ENCODE measurements at places on chromosomes 6 and 20. TPM values are rescaled to one million over a fixed set of nuclear protein-coding genes. Genes with fewer than 3 reads are reported as not detected.
A peak's percentile ranks its signal among the peaks of the same experiment; 100 is the strongest.

- no peak for DNase-seq
- no peak overlapping the region for H3K4me3 ChIP-seq
- H3K36me3 ChIP-seq, result no peaks in the 10 kb centered on the region
These were observed 9.1 kb downstream of the MAPK13 start for GRCh38 chr6:36139431-36139830.

DNA sequence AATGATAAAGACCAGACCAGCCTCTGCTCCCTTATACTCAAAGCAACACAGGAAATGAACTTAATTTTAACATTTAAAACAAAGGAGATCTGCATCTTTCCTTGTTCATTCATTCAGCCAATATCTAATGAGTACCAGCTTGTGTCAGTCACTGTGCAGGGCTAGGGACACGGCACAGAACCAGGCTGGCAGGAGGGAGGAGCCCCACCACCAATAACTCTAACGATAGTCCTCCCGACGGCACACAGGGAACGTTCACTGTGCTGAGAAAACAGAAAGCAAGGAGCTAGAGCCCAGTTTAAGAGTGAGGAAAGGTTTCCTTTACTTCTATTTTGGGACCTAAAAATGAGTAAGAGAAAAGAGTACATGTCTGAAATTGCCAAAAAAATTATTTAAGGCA lies 9.9 kb downstream of the ETV7 start:
- H3K4me3 ChIP-seq, result no peak overlapping the region
- no peak overlapping the region for H3K27ac ChIP-seq
- DNase-seq, result no peak
- no peaks in the 10 kb centered on the region for H3K36me3 ChIP-seq
- no peaks in the 10 kb centered on the region for H3K4me1 ChIP-seq

DNA sequence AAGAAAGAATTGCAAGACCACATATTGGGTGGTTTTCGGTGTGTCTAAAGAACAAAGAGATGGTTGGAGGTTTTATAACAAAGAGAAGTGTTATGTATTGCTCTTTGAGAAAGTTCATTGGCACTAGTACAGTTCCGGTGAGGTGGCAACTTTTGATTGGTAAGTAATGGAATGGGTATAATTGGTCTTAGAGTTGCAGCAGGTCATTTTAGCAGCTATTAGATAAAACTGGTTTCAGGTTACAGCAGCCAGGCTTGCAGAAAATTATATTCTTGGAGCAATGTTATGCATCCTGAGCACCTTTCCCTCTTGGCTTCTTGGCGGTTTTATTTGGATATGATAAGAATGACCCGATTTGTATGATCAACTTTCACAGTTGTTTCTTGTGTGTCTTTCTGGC lies 12.3 kb upstream of the SSTR4 start:
- no peak overlapping the region for H3K27ac ChIP-seq
- no peaks in the 10 kb centered on the region for H3K27me3 ChIP-seq
- DNase-seq, result no peak
- H3K36me3 ChIP-seq, result no peaks in the 10 kb centered on the region
- H3K4me3 ChIP-seq, result no peak overlapping the region
- no peaks in the 10 kb centered on the region for H3K4me1 ChIP-seq

DNA sequence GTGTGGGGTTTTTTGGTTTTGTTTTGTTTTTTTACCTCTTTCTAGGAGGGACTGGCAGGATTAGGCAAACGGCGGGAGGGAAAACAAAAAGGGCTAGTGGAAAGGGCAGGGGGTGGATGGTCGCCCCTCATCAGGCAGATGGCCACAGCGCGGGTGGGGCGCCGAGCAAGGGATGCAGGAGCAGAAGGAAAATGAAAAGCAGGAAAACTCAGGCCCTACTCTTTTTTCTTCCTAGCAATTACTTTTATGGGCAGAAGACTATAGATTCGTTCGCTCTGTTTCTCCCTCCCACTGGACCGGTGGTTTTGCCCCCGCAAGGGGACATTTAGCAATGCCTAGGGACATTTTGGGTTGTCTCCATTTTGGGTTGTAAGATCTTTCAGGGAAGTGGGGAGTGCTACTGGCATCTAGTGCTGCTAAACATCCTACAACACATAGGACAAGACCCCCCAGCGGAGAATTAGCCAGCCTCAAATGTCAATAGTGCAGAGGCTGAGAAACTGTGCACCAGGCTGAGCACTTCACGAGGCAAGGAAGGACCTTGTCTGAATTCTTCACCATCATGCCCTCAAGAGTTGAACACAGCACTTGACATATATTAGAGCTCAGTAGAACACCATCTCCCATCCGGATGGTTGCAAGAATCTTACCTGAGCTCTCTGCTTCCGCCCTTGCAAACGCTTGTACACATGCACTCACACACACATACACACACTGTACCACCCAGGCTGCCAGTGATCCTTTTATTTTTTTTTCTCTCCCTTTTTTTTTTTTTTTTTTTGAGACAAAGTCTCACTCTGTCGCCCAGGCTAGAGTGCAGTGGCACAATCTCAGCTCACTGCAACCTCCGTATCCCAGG lies 4.8 kb upstream of the ZMYND8 start:
- H3K36me3 ChIP-seq, result no peaks in the 10 kb centered on the region
- peak overlapping the region; percentile 6 for H3K4me3 ChIP-seq
- peaks cover 50% of the 10 kb centered on the region for H3K4me1 ChIP-seq

DNA sequence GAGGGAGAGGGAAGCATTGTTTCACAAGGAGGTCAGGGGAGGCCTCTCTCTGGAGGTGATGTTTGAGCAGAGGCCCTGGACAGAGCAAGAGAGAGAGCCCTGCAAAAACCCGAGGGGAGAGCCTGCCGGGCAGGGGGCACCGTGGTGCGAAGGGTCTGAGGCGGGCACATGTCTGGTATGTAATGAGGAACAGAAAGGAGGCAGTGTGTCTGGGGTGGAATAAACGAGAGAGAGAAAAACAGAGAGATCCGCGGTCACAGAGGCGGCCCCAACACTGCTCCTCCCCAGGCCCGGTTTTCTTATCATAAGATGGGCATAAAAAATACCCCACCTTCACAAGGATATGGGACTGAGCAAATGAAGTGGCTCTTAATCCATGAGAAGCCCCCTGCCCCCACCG lies 119.2 kb downstream of the PREX1 start:
- no peak overlapping the region for H3K4me3 ChIP-seq
- H3K4me1 ChIP-seq, result no peaks in the 10 kb centered on the region
- no peak for DNase-seq
- H3K36me3 ChIP-seq, result no peaks in the 10 kb centered on the region
- H3K27me3 ChIP-seq, result no peaks in the 10 kb centered on the region
- no peak overlapping the region for H3K27ac ChIP-seq

- H3K4me1 ChIP-seq, result peaks cover 14% of the 10 kb centered on the region
- no peak for DNase-seq
- H3K36me3 ChIP-seq, result no peaks in the 10 kb centered on the region
- H3K27ac ChIP-seq, result no peak overlapping the region
These were observed 251.2 kb downstream of the TMEM242 start for GRCh38 chr6:157072128-157072527.

GRCh38 chr6:75158176-75158575 lies 47.7 kb downstream of the COL12A1 start:
- H3K36me3 ChIP-seq, result no peaks in the 10 kb centered on the region
- no peaks in the 10 kb centered on the region for H3K27me3 ChIP-seq
- no peak overlapping the region for H3K4me3 ChIP-seq
- no peak overlapping the region for H3K27ac ChIP-seq
- DNase-seq, result no peak

- H3K27ac ChIP-seq, result no peak overlapping the region
- H3K27me3 ChIP-seq, result no peaks in the 10 kb centered on the region
- H3K4me1 ChIP-seq, result no peaks in the 10 kb centered on the region
- no peak for DNase-seq
- H3K4me3 ChIP-seq, result no peak overlapping the region
These were observed 431.5 kb downstream of the HACE1 start for GRCh38 chr6:104428184-104428583.

- DNase-seq, result peak; percentile 71
- peaks cover 12% of the 10 kb centered on the region for H3K36me3 ChIP-seq
- peak overlapping the region; percentile 50 for H3K4me3 ChIP-seq
- peaks cover 3% of the 10 kb centered on the region for H3K4me1 ChIP-seq
- H3K27me3 ChIP-seq, result no peaks in the 10 kb centered on the region
These were observed 1.3 kb downstream of the BTBD3 start for GRCh38 chr20:11918981-11919380.

DNA sequence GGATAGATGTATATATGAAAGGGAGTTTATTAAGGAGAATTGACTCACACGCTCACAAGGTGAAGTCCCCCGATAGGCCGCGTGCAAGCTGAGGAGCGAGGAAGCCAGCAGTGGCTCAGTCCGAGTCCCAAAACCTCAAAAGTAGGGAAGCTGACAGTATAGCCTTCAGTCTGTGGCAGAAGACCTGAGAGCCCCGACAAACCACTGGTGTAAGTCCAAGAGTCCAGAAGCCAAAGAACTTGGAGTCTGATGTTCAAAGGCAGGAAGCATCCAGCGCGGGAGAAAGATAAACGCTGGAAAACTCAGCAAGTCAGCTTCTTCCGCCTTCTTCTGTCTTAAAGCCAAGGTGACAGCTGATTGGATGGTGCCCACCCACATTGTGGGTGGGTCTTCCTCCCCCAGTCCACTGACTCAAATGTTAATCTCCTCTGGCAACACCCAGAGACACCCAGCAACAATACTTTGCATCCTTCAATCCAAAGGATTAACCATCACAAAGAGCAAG lies 102.6 kb upstream of the GJE1 start:
- no peak overlapping the region for H3K27ac ChIP-seq
- no peak for DNase-seq
- no peaks in the 10 kb centered on the region for H3K4me1 ChIP-seq
- no peaks in the 10 kb centered on the region for H3K27me3 ChIP-seq

DNA sequence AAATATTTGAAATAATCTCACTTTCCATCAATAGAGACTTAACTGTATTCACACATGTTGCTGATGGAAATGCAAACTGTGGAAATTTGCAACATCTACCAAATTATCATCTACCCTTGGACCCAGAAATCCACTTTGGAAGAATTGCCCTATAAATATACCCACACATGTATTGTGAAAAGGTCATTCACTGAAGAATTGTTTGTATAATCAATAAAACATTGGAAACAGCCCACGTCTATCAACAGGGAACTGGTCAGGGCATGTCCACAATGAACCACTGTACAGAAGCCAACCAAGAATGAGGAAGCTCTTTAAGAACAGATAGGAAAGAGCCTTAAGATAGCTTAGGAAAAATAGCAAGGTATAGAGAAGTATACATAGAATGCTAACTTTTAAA lies 36.2 kb downstream of the PXDC1 start:
- H3K36me3 ChIP-seq, result no peaks in the 10 kb centered on the region
- no peaks in the 10 kb centered on the region for H3K27me3 ChIP-seq
- no peak overlapping the region for H3K4me3 ChIP-seq
- no peaks in the 10 kb centered on the region for H3K4me1 ChIP-seq
- no peak overlapping the region for H3K27ac ChIP-seq
- DNase-seq, result no peak

- no peaks in the 10 kb centered on the region for H3K4me1 ChIP-seq
- H3K4me3 ChIP-seq, result no peak overlapping the region
- no peak overlapping the region for H3K27ac ChIP-seq
These were observed 194.0 kb downstream of the SOD2 start for GRCh38 chr6:159499034-159499433.

GRCh38 chr6:7529141-7529540 lies 12.3 kb upstream of the DSP start:
- DNase-seq, result no peak
- H3K27ac ChIP-seq, result no peak overlapping the region
- H3K27me3 ChIP-seq, result no peaks in the 10 kb centered on the region
- no peak overlapping the region for H3K4me3 ChIP-seq

DNA sequence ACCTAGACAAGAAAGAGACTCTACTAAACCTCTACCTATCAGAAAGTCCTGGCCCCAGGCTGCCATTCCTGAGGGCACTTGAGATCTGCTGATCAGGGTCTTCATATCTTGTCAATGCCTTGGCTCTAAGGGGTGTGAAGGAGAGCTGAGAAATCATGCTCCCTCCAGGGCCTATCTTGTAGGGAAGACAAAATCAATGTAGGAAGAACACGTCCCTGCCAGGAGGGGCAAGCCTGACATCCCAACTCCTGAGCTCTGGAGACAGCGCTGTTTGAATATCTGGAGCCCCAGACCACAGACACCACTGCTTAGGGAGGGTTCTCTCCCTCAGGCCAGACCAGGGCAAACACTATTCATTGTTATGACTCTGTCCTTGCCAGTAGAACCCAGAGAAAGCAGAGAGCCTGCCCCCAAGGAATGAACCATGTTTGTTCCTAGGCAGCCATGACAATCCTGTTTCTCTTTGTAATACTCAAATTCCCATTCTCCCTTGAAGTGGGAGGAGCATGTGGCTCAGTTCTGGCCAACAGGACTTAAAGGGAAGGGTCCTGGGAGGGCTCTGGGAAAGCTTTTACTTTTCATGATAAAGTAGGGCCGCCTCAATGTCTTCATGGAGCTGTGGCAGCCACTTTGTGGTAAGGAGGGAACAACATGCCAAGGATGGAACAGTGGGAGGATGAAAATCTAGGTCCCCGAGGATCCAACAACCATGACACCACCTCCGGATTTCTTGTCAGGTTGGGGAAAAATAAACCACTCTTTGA lies 1.8 kb upstream of the FASTKD5 start:
- H3K4me3 ChIP-seq, result no peak overlapping the region
- H3K36me3 ChIP-seq, result no peaks in the 10 kb centered on the region
- peaks cover 28% of the 10 kb centered on the region for H3K4me1 ChIP-seq
- no peak for DNase-seq
- H3K27me3 ChIP-seq, result no peaks in the 10 kb centered on the region

- no peak for DNase-seq
- H3K27ac ChIP-seq, result no peak overlapping the region
- no peaks in the 10 kb centered on the region for H3K27me3 ChIP-seq
These were observed 138.1 kb downstream of the ATXN1 start for GRCh38 chr6:16623029-16623653.

GRCh38 chr6:160137989-160138835 lies 16.6 kb downstream of the SLC22A1 start:
- no peak overlapping the region for H3K4me3 ChIP-seq
- H3K27me3 ChIP-seq, result no peaks in the 10 kb centered on the region
- peak overlapping the region; percentile 2 for H3K27ac ChIP-seq
- peaks cover 3% of the 10 kb centered on the region for H3K4me1 ChIP-seq

DNA sequence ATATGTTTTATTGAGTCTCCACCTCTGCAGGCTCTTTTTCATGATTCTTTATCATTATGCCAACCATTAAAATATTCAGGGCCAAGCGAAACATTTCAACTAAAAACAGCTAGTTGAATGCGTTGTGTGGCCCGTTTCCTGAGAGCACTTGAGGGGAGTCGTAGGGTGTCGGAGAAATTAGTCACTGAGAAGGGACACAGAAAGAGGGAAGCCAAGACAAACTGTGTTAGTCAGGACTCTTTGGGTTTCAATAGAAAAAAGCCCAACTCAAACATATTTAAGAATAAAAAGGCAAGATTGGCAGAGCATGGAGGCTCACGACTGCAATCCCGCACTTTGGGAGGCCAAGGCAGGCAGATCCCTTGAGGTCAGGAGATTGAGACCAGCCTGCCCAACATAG lies 58.9 kb downstream of the MAFB start:
- no peak overlapping the region for H3K4me3 ChIP-seq
- H3K36me3 ChIP-seq, result no peaks in the 10 kb centered on the region

- H3K4me1 ChIP-seq, result peaks cover 2% of the 10 kb centered on the region
- no peak overlapping the region for H3K27ac ChIP-seq
- no peaks in the 10 kb centered on the region for H3K36me3 ChIP-seq
- H3K27me3 ChIP-seq, result no peaks in the 10 kb centered on the region
- no peak overlapping the region for H3K4me3 ChIP-seq
These were observed 34.6 kb upstream of the ADGRF1 start for GRCh38 chr6:47076422-47077344.

Gene FHL5
- 34.5 TPM for total RNA-seq

Gene GABRR2
- 0.38 TPM for total RNA-seq

Gene CLVS2
- not detected for total RNA-seq

Gene PAK5
- 0.13 TPM for total RNA-seq

Gene SLC52A3
- total RNA-seq, result 10.9 TPM

Gene NHSL1
- 31.4 TPM for total RNA-seq

Gene NINL
- 25.2 TPM for total RNA-seq
